A549 treated with CpdA at 1 μM for 4 hours (cell line): ENCODE measurements at places on chromosomes 2 and 18. TPM values are rescaled to one million over a fixed set of nuclear protein-coding genes. Genes with fewer than 3 reads are reported as not detected.

Gene CROCC2
- total RNA-seq: not detected in 5 replicates

Gene NTSR2
- 0.05 TPM in 1 of 5 replicates, not detected in the others for total RNA-seq

Gene PRSS56
- total RNA-seq: 0.08 to 0.20 TPM (median 0.14 TPM) in 4 of 5 replicates, not detected in the other

Gene NHEJ1
- 14.2 to 17.9 TPM (median 15.0 TPM) in 5 replicates for total RNA-seq

Gene NETO1
- total RNA-seq: not detected in 5 replicates

Gene INHBB
- 11.5 to 19.8 TPM (median 13.6 TPM) in 5 replicates for total RNA-seq

Gene IL1F10
- not detected in 5 replicates for total RNA-seq

Gene TMEM127
- 38.4 to 51.9 TPM (median 48.9 TPM) in 5 replicates for total RNA-seq

Gene C2orf92
- total RNA-seq: 0.35 to 1.6 TPM (median 0.71 TPM) in 5 replicates

Gene VWA3B
- total RNA-seq: 0.02 to 0.43 TPM (median 0.18 TPM) in 4 of 5 replicates, not detected in the other

Gene UGT1A4
- total RNA-seq: 0.07 TPM in 1 of 5 replicates, not detected in the others

Gene ZNF2
- total RNA-seq: 3.1 to 5.0 TPM (median 3.4 TPM) in 5 replicates
